ENCODE measurements at places on chromosomes 2 and 18.

GRCh38 chr2:57959390-57959789 is 87.2 kb upstream of the VRK2 start:
- DNase-seq, result no peak

- DNase-seq, result peak; percentile 5
These were observed 29.5 kb downstream of the LAMA3 start for GRCh38 chr18:23718731-23719130.

- peak; percentile 13 for DNase-seq
These were observed 38.2 kb upstream of the LYPD6B start for GRCh38 chr2:149000158-149000938.

DNA sequence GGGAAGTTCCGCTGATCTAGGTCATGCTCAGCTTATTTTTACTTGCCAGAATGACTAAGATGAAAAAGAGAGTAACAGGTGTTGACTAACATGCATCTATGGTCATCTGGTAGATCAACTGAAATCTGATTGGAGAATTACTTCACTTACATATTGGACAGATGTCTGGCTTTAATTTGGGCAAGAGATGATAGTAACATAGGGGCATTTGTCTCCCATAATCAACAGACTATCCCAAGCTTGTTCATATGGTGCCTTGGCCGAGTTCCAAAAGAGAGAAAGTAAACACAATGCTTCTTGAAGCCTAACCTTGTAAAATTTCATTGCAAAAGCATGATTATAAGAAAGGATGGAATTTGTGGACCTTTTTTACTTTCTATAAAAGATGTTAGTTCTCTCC is 503.7 kb downstream of the ADCYAP1 start:
- no peak for DNase-seq

DNA sequence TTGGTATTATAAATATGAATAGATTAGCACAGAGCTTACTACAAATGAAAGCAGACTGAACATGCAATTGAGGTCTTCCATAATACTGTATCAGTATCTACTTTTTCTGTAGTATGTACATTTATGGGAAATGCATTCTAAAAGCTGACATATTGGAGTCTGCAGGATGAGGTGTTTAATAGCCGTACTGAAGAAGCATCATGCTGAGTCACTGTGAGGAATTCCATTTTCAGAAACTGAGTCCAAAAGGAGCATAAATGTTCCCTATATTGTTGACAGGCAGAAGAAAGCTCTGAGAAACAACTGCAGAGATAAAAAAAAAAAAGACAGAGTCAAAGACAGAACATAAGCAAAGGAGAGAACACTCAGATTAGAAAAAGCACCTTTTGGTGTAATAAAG is 366.7 kb upstream of the SPHKAP start:
- peak; percentile 33 for DNase-seq

DNA sequence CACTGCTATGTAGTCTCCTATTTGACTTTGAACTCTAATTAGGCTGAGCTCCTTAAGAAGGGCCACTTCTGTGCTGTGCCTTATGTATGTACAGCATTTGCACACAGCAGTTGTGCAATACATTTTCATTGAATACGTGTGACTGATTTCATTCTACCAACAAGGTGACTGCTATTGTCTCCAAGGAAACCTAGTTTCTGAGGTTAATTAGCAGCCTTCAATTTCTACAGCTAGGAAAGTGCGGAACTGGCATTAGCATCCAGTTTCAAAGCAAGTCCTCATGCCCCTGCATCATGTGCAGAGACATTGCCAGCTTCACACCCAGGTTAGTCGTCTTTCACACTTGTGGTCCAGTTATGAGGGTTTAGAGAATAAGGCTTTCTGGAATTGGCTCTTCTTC is 58.6 kb downstream of the NCK2 start:
- no peak for DNase-seq

DNA sequence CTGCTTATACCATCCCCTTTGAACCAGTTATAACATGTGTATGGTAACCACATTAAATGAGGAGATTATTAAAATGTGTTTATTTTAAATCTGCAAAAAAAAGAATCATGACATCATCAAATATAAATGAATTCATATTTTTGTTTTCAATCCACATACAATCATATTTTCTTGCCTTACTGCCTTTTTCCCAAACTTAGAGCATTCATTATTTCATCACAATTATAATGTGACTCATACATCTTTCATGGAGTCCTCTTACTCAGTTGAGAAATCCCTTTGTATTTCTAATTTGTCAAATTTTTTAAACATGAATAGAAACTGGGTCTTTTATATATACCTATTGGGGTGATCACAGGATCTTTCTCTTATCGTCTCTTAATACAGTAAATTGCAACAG is 909.6 kb downstream of the DSC3 start:
- DNase-seq, result no peak

GRCh38 chr2:12791906-12792305 is 75.2 kb downstream of the TRIB2 start:
- DNase-seq, result no peak

DNA sequence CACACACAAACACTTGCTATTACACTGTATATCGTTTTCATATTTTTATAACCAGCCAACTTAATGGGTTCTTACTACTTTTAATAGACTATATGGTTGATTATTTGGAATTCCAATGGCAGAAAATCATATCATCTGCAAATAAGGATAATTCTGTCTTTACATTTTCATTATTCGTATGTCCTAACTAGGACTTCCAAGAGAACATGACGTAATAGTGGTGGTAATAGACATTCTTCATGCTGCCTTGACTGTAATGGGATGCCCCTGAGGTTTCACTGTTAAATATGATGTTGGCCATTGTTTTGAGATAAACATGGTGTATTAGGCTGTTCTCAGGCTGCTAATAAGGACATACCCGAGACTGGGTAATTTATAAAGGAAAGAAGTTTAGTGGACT is 45.2 kb downstream of the DYNAP start:
- no peak for DNase-seq
